Spleen (tissue), 13 donors: ENCODE measurements at places on chromosomes 12 and 14.
A peak's percentile ranks its signal among the peaks of the same experiment; 100 is the strongest.

GRCh38 chr14:21436567-21437062, 19.3 kb downstream of the CHD8 start:
- H3K4me3 ChIP-seq, result peak overlapping the region; percentile 80
- H3K4me1 ChIP-seq, result peaks cover 26% of the 10 kb centered on the region
- no peak for DNase-seq
- H3K27ac ChIP-seq, result peak overlapping the region; percentile 89
- H3K36me3 ChIP-seq, result peaks cover under 1% of the 10 kb centered on the region

GRCh38 chr14:53695692-53696214, 260.9 kb downstream of the BMP4 start:
- H3K4me3 ChIP-seq, result no peak overlapping the region
- no peaks in the 10 kb centered on the region for H3K4me1 ChIP-seq
- no peak for DNase-seq
- H3K27me3 ChIP-seq, result no peaks in the 10 kb centered on the region
- H3K36me3 ChIP-seq, result no peaks in the 10 kb centered on the region
- no peak overlapping the region for H3K27ac ChIP-seq

GRCh38 chr14:69828354-69828753, 31.3 kb upstream of the SLC10A1 start:
- no peak for DNase-seq
- H3K27me3 ChIP-seq, result no peaks in the 10 kb centered on the region
- no peak overlapping the region for H3K27ac ChIP-seq
- no peaks in the 10 kb centered on the region for H3K36me3 ChIP-seq
- no peaks in the 10 kb centered on the region for H3K4me1 ChIP-seq

- DNase-seq, result no peak
- no peak overlapping the region for H3K4me3 ChIP-seq
These were observed 11.0 kb upstream of the CELA1 start for GRCh38 chr12:51357374-51358047.

GRCh38 chr12:47829584-47829983, 9.9 kb upstream of the HDAC7 start:
- H3K36me3 ChIP-seq, result no peaks in the 10 kb centered on the region
- DNase-seq, result peak; percentile 30
- H3K27me3 ChIP-seq, result no peaks in the 10 kb centered on the region
- peak overlapping the region; percentile 67 for H3K27ac ChIP-seq
- no peak overlapping the region for H3K4me3 ChIP-seq

DNA sequence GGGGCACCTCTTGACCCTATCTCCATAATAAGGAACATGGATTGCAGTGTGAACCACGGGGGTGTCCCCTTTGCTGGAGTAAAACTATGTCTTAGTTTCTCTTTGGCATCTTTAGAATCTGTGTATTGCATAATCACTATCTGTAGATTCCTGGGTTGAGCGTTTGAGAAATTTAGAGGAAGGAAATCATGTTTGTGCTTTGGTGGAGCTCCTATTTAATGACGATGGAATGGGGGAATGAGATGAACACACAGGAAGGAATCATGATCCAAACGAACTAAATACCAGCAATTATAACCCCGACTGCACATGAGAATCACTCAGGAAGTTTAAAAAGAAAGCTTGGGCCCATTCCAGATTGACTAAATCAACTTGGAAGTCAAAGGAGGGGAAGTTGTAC, 1.3 kb upstream of the MYG1 start:
- H3K27me3 ChIP-seq, result no peaks in the 10 kb centered on the region
- no peak for DNase-seq
- peaks cover 86% of the 10 kb centered on the region for H3K4me1 ChIP-seq
- H3K4me3 ChIP-seq, result no peak overlapping the region
- peaks cover 46% of the 10 kb centered on the region for H3K36me3 ChIP-seq

DNA sequence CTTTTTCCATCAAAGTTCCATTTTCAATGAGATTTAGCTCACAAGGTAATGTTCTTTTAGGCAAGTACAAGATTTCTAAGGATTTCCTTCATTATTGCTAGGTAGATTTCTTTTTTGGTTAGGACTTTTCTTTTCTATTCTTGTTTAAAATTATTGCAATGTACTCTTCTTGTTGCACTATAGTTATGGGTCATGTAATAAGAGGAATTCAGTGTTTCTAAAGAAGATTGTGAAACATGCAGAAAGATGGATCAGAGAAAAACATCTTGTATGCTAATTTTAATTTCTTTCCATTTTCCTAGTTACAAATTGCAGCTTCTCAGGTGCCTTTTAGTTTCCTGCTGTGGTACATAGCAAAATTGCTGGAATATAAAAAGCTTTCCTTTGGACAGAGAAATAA, 56.1 kb downstream of the BTG1 start:
- no peak overlapping the region for H3K4me3 ChIP-seq
- H3K27ac ChIP-seq, result peak overlapping the region; percentile 54

DNA sequence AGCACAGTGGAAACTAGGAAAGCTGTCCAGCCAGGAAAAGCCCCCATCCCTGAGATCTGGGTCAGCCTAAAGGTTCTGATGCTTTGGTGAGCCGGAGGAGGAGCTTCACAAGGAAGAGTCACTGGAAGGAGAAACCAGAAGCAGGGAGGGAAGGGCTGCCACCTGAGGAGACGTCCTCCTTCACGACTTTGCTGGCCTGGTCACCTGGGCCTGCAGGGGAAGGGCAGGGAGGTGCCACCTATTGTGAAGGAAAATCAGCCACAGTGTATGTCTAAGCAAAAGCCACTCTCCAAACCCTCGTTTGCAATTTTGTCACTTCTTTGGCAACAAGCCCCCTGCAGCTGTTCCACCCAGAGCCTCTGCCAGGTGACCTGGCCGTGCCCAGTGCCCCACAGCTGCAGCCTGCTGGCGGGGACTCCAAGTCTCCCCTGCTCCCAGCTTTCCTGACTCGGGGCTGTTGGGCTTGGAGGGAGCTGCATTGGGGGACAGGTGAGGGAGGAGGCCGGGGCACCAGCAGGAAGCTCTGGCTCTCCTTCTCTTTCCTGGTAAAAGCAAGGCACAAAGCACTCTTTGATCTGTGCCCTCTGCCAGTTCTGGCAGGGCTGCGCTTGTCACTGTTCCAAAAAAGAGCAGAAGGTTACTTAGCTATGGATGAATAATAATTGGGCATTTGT, 120.9 kb upstream of the BCL2L14 start:
- H3K4me3 ChIP-seq, result no peak overlapping the region
- peaks cover 21% of the 10 kb centered on the region for H3K4me1 ChIP-seq
- no peak overlapping the region for H3K27ac ChIP-seq
- no peaks in the 10 kb centered on the region for H3K36me3 ChIP-seq

GRCh38 chr12:108289350-108290161, 49.6 kb downstream of the CMKLR1 start:
- H3K36me3 ChIP-seq, result no peaks in the 10 kb centered on the region
- no peak for DNase-seq
- no peaks in the 10 kb centered on the region for H3K27me3 ChIP-seq
- H3K4me1 ChIP-seq, result no peaks in the 10 kb centered on the region

GRCh38 chr12:6426882-6427671, 17.7 kb upstream of the CD27 start:
- H3K4me1 ChIP-seq, result peaks cover 55% of the 10 kb centered on the region
- no peaks in the 10 kb centered on the region for H3K36me3 ChIP-seq
- peak overlapping the region; percentile 81 for H3K27ac ChIP-seq
- H3K27me3 ChIP-seq, result no peaks in the 10 kb centered on the region
- H3K4me3 ChIP-seq, result no peak overlapping the region

- no peaks in the 10 kb centered on the region for H3K27me3 ChIP-seq
- H3K4me3 ChIP-seq, result no peak overlapping the region
- H3K4me1 ChIP-seq, result no peaks in the 10 kb centered on the region
- no peak for DNase-seq
These were observed 261.9 kb upstream of the LRIG3 start for GRCh38 chr12:59182191-59182590.

- no peak overlapping the region for H3K4me3 ChIP-seq
- peaks cover 4% of the 10 kb centered on the region for H3K27me3 ChIP-seq
- H3K4me1 ChIP-seq, result no peaks in the 10 kb centered on the region
- H3K27ac ChIP-seq, result no peak overlapping the region
These were observed 11.4 kb upstream of the CYP46A1 start for GRCh38 chr14:99672506-99673304.

DNA sequence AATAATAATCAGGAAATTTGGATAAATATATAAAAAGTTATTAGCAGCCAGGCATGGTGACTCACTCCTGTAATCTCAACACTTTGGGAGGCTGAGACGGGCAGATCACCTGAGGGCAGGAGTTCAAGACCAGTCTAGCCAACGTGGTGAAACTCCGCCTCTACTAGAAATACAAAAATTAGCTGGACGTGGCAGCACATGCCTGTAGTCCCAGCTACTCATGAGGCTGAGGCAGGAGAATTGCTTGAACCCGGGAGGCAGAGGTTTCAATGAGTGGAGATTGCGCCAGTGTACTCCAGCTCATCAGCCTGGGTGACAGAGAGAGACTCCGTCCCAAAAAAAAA, 64.5 kb downstream of the SYT1 start:
- H3K27me3 ChIP-seq, result no peaks in the 10 kb centered on the region
- no peak overlapping the region for H3K4me3 ChIP-seq
- no peak overlapping the region for H3K27ac ChIP-seq
- H3K4me1 ChIP-seq, result no peaks in the 10 kb centered on the region

DNA sequence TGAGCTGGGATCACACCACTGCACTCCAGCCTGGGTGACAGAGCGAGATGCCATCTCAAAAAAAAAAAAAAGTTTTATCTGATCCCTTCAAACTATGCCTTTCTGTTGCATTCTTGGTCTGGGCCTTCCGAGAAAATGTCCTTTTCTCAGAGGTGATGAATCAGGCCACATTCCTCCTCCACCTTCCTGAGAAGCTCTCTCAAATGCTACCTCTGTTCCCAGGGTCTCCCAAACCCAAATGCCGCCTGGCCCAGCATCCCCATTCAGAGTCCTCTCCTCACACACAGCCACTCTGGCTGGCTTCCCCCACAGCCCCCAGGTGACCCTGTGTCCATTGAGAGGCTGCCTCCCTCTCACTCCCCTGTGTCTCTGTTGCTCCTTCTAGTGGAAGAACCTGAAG, 19.7 kb upstream of the TMED10 start:
- H3K4me1 ChIP-seq, result peaks cover 7% of the 10 kb centered on the region
- no peaks in the 10 kb centered on the region for H3K27me3 ChIP-seq
- no peak overlapping the region for H3K4me3 ChIP-seq
- H3K27ac ChIP-seq, result no peak overlapping the region
- DNase-seq, result no peak
